Natural killer cell (primary cell): ENCODE measurements at places on chromosomes 13 and 19. TPM values are rescaled to one million over a fixed set of nuclear protein-coding genes. Genes with fewer than 3 reads are reported as not detected.
A peak's percentile ranks its signal among the peaks of the same experiment; 100 is the strongest.

GRCh38 chr13:106846571-106847448 is 278.9 kb upstream of the ARGLU1 start:
- no peaks in the 10 kb centered on the region for H3K36me3 ChIP-seq
- no peak for DNase-seq
- H3K27me3 ChIP-seq, result no peaks in the 10 kb centered on the region
- H3K4me3 ChIP-seq, result no peak overlapping the region

DNA sequence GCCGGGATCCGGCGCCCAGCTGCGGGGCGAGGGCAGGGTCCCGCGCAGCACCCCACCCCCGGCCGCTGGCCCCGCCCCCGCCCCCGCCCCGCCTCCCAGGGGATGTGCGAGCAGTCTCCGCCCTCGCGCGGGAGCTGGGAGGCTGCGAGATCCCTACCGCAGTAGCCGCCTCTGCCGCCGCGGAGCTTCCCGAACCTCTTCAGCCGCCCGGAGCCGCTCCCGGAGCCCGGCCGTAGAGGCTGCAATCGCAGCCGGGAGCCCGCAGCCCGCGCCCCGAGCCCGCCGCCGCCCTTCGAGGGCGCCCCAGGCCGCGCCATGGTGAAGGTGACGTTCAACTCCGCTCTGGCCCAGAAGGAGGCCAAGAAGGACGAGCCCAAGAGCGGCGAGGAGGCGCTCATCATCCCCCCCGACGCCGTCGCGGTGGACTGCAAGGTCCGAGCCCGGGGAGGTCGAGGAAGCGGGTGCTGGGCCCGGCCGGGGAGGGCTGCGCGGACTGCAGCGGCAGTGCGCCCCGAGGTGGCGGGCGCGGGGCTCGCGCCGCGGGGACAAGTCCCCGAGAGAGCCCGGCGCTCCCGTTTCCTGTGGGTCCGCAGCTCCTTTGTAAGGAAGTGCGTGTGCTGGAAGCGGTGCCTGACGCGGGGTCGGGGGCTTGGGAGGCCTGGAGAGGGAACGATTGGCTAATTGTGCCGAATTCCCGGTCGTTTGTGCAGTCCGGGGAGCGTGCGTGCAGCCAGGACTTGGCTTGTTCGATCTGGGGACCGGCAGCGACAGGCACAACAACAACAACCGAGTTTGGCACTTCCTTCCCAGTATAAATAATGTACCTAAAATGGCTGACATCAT is at the start of gene ITM2B:
Gene ITM2B, plus strand, starts transcription at position 161 of the 843 bp plus-strand sequence. Its CDS starts 155 bp downstream, at position 316.
- peak within 1 kb of the TSS; percentile 97 for H3K27ac ChIP-seq
- H3K27me3 ChIP-seq, result no peaks in the 10 kb centered on the region
- peaks cover 15% of the 10 kb centered on the region for H3K4me1 ChIP-seq
- DNase-seq, result peak; percentile 62
- H3K36me3 ChIP-seq, result peaks cover 5% of the 10 kb centered on the region

GRCh38 chr19:13985771-13986347 is 20.3 kb downstream of the RFX1 start:
- peak overlapping the region; percentile 100 for H3K27ac ChIP-seq
- H3K36me3 ChIP-seq, result peaks cover 4% of the 10 kb centered on the region
- peaks cover 65% of the 10 kb centered on the region for H3K4me1 ChIP-seq
- no peak for DNase-seq
- no peak overlapping the region for H3K4me3 ChIP-seq

- no peak overlapping the region for H3K4me3 ChIP-seq
- no peaks in the 10 kb centered on the region for H3K4me1 ChIP-seq
- no peaks in the 10 kb centered on the region for H3K36me3 ChIP-seq
- H3K27ac ChIP-seq, result no peak overlapping the region
Observed at GRCh38 chr13:90999401-90999800, 348.1 kb upstream of the MIR17HG start.

DNA sequence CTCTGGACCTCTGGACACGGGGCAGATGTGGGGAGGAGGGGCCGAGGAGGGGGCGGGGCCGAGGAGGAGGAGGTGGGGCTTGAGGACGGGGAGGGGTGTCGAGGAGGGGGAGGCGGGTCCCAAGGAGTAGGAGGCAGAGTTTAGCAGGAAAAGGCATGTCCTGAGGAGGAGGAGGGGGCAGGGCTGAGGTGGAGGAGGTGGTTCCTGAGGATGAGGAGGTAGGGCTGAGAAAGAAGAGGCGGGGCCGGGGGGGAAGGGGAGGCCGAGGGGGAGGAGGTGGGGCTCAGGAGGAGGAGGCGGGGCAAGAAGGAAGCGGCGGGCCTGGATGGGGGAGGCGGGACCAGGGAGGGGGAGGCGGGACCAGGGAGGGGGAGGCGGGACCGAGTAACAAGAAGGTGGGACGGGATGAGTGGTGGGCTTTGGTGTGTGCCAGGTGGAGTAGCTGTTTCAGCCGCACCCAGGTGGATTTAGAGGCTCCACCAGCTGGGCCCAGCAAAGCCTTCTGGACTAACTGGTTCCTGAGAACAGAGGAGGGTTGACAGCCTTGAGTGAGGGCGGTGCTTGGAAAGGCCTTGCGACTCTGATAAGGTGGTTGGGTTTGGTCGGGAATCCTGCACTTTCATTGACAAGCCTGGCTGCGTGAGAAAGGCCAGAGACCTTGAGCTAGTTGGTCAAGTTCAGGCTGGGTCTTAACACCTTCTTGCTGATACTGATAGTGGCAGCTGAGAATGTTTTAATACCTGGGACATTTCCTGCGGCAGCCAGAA is 7.7 kb downstream of the TECR start:
- peak; percentile 62 for DNase-seq
- no peaks in the 10 kb centered on the region for H3K36me3 ChIP-seq
- no peaks in the 10 kb centered on the region for H3K4me1 ChIP-seq
- H3K27ac ChIP-seq, result no peak overlapping the region
- no peaks in the 10 kb centered on the region for H3K27me3 ChIP-seq

DNA sequence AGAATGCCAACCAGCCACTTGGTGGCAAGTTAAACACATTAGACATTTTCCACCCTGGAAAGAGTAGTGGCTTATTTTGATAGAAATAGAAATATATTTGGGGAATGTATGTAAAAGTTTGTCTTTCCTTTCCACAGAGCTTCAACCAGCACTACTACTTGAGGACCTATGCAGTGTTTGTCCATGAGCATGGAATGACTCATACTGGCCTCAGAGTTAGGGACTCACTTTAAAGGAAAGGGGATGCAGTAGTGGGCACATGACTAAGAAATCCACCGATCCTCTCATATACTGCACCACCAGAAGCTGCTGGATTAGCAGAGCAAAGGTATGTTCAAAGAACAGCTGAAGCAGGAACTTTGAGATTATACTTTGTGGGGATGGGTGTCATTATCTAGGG is 62.6 kb downstream of the LACC1 start:
- no peaks in the 10 kb centered on the region for H3K36me3 ChIP-seq
- no peak overlapping the region for H3K4me3 ChIP-seq
- H3K4me1 ChIP-seq, result no peaks in the 10 kb centered on the region
- H3K27me3 ChIP-seq, result no peaks in the 10 kb centered on the region
- no peak for DNase-seq

DNA sequence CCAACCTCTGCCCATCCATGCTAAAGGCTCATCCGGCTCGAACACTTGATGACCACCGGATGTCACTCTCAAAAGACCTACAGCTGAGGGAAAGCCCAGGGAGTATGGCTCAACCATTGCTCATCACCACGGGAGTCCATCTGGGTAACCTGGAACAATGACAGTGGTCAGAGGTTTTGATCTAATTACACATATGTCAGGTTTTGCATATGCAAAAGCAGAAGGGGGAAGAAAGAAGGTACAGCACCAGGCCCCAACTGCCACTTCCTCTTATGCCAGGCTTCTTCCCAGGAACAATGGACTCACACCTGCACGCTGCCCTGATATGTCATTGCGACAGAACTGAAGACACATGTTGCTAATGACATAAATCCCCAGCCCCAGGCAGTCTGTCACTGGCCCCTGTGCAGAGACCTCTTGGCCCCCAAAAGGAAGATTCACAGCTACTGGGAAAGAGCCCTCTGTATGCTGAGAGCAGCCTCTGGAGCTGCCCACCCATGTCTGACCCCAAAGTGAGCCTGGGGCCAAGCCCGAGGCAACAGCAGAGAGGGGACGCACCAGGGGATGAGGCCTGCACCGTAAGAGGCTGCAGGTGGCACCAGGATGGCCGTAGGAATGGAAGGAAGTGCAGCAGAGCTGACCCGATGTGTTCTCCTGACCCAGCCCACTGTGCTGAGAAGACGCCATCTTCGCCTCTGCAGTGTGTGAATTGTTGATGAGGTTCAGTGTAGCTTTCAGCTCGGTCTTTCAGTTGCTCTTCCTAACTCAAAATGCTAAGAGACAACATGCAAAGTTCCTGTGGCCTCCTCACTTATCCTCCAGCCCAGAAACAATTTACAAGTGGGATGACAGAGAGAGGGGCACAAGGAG is 26.3 kb downstream of the EPS15L1 start:
- no peaks in the 10 kb centered on the region for H3K27me3 ChIP-seq
- H3K4me1 ChIP-seq, result peaks cover 88% of the 10 kb centered on the region
- H3K36me3 ChIP-seq, result peaks cover 6% of the 10 kb centered on the region
- no peak for DNase-seq
- no peak overlapping the region for H3K4me3 ChIP-seq
- H3K27ac ChIP-seq, result peak overlapping the region; percentile 88

- no peak overlapping the region for H3K27ac ChIP-seq
- DNase-seq, result no peak
- H3K4me1 ChIP-seq, result no peaks in the 10 kb centered on the region
- no peaks in the 10 kb centered on the region for H3K27me3 ChIP-seq
Observed at GRCh38 chr13:73508841-73509240, 450.0 kb downstream of the KLF5 start.

- H3K4me1 ChIP-seq, result no peaks in the 10 kb centered on the region
- H3K36me3 ChIP-seq, result no peaks in the 10 kb centered on the region
- H3K27me3 ChIP-seq, result no peaks in the 10 kb centered on the region
- H3K4me3 ChIP-seq, result no peak overlapping the region
Observed at GRCh38 chr19:48842789-48843162, 6.5 kb upstream of the HSD17B14 start.

DNA sequence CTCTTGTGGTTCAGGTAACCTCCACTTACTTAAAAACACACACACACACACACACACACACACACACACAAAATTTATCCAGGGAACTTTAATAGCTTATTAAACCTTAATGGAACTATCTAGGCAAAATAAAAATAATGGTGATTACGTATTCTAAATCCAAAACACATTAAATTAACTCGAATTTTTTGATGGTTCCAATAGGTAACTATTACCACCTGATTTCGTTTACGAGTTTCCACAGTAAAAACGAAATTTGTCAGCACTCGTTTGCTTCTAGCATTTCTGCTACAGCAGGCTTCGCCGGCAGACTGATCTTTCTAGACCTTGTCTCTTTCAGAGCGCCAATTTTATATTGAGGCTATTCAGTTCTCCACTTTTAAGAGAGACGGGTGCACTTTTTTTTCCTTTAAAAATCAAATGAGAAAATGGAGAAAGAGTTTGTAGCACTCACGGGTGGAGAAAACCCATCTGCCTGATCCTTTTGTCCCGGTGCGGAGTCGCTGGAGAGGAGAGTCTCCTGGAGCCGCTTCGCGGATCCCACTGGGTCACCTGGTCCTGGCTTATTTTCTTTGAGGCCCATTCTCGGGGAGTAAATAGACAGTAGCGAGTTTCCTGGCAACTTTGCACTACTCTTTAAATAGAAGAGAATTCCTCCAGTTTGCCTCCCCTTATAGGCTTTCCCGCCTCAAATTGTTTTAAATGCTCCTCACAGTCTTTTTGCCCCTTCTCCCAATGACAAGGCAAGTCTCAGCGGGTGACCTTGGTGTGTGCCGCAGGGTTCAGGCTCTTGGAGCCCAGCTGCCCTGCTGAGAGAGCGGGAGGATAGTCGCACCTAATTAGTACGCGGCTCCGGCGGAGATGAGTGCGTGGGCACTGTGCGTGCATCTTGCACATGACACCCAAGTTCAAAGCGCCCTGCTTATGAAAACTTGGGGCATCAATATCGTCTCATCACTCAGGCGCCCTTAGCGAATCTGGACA is 117.0 kb downstream of the KCNRG start:
- peaks cover 60% of the 10 kb centered on the region for H3K27me3 ChIP-seq
- no peak overlapping the region for H3K27ac ChIP-seq
- no peaks in the 10 kb centered on the region for H3K36me3 ChIP-seq
- peaks cover 43% of the 10 kb centered on the region for H3K4me1 ChIP-seq

- no peaks in the 10 kb centered on the region for H3K27me3 ChIP-seq
- no peak overlapping the region for H3K4me3 ChIP-seq
- H3K36me3 ChIP-seq, result no peaks in the 10 kb centered on the region
- DNase-seq, result no peak
- H3K4me1 ChIP-seq, result no peaks in the 10 kb centered on the region
Observed at GRCh38 chr13:47146136-47146535, 249.3 kb upstream of the HTR2A start.

DNA sequence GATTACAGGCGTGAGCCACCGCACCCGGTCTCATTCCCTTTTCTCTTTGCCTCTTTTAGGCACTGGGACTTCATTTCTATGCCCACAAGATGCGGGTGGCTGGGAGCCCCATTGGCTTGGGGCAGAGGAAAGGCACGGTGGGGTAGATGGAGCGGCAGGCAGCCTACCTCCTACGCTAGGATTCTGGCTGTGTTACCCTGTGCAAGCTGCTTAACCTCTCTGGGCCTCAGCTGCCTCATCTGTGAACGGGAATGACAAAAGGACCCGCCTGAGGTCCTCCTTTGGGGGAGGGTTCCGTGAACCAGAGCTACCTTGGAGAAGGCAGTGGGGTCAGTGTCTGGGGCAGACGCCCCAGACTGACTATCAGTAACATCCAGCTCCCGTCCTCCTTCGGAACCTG is 9.3 kb upstream of the LINGO3 start:
- peaks cover 19% of the 10 kb centered on the region for H3K4me1 ChIP-seq
- no peaks in the 10 kb centered on the region for H3K36me3 ChIP-seq
- no peak overlapping the region for H3K4me3 ChIP-seq
- no peak overlapping the region for H3K27ac ChIP-seq
- no peak for DNase-seq

GRCh38 chr19:1651568-1652291 is 685 bp downstream of the TCF3 start:
- peak; percentile 71 for DNase-seq
- peaks cover 45% of the 10 kb centered on the region for H3K4me1 ChIP-seq
- no peaks in the 10 kb centered on the region for H3K27me3 ChIP-seq
- peak overlapping the region; percentile 58 for H3K27ac ChIP-seq
- peaks cover 2% of the 10 kb centered on the region for H3K36me3 ChIP-seq
- peak overlapping the region; percentile 73 for H3K4me3 ChIP-seq

GRCh38 chr19:3556978-3557460 is 367 bp downstream of the MFSD12 start:
- H3K27me3 ChIP-seq, result no peaks in the 10 kb centered on the region
- peaks cover 54% of the 10 kb centered on the region for H3K4me1 ChIP-seq
- peak; percentile 71 for DNase-seq
- H3K27ac ChIP-seq, result no peak overlapping the region

CLEC11A gene
- 4.0 TPM for total RNA-seq

ICAM1 gene
- 33.1 TPM for total RNA-seq

C1QTNF9B gene
- not detected for total RNA-seq

ADM5 gene
- 2.4 TPM for total RNA-seq

IGSF23 gene
- total RNA-seq, result not detected

SIGLEC8 gene
- total RNA-seq, result not detected

KLF1 gene
- not detected for total RNA-seq

GAPDHS gene
- not detected for total RNA-seq

LRRC63 gene
- total RNA-seq, result 0.95 TPM

MBD3L2 gene
- total RNA-seq, result not detected

CIC gene
- total RNA-seq, result 95.4 TPM
